ENCODE measurements at places on chromosomes 13 and 19. TPM values are rescaled to one million over a fixed set of nuclear protein-coding genes. Genes with fewer than 3 reads are reported as not detected.
A peak's percentile ranks its signal among the peaks of the same experiment; 100 is the strongest.

Gene CYP4F12
- 0.26 TPM for polyA plus RNA-seq

GRCh38 chr13:51645154-51645650, 60.9 kb downstream of the WDFY2 start:
- peak; percentile 63 for DNase-seq

DNA sequence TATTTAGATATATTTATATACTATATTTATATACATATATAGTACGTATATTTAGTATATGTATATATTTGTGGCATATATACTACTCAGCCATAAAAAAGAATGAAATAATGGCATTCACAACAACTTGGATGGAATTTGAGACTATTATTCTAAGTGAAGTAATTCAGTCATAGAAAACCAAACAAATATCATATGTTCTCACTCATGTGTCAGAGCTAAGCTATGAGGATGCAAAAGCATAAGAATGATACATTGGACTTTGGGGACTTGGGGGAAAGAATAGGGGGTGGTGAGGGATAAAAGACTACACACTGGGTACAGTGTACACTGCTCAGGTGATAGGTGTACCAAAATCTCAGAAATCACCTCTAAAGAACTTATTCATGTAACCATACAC, 1015.7 kb downstream of the EFNB2 start:
- no peak for DNase-seq

Gene ZNF274
- 19.8 TPM for polyA plus RNA-seq

- DNase-seq, result no peak
Measured at GRCh38 chr19:37966662-37967231, 59.7 kb downstream of the SIPA1L3 start.

GRCh38 chr19:36420961-36421748, 2.7 kb upstream of the ZFP82 start:
- peak; percentile 8 for DNase-seq

GRCh38 chr13:101423872-101424271, 7.6 kb upstream of the NALCN start:
- DNase-seq, result no peak

GRCh38 chr19:18223860-18224524, 2.2 kb downstream of the PDE4C start:
- DNase-seq, result no peak

GRCh38 chr19:42129399-42130253, 2.6 kb downstream of the POU2F2 start:
- peak; percentile 82 for DNase-seq

- DNase-seq, result no peak
Measured at GRCh38 chr19:7963566-7963965, 20.1 kb upstream of the TIMM44 start.

DNA sequence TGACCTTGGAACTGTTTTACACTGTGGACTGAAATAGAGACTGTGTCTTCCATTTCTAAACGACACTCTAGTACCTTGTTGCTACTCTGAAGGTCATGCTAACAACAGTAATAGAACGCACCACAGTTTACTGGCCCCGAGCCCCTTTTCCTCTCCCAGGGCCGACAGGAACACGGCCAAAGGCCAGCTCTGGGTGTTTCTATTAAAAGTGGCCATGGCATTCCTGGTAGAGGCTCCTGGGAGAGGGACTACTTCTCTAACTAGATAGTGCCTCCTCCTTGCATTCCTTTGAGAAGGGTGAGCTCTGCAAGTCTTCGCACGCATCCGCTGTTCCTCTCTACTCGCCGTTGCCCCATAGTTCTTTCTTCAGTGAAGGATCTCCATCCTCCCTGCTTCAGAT, 18.7 kb upstream of the SIAH3 start:
- no peak for DNase-seq

Gene KDELR1
- 112 TPM for polyA plus RNA-seq

GRCh38 chr13:32031815-32032370, 319 bp downstream of the FRY start:
- DNase-seq, result no peak

- no peak for DNase-seq
Measured at GRCh38 chr19:46345157-46345556, 1.7 kb upstream of the PPP5C start.

DNA sequence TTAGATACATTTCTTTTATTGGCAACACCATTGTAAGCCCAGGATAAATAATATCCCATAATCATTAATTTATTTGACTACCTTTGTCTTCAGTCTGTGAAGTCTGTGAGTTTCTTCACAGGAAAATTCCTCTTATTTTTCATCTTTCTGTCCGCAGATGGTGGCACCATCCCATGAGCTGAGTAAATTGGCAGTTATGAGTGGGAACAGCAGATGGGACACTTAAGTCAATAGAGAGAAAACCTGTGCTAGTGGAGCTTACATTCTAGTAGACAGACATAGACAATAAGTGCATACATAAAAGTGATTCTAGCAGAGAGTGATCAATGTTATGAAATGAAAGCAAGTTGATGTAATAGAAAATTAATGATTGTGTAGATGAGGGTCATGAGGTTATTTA, 638.2 kb upstream of the MIR17HG start:
- DNase-seq, result no peak

DNA sequence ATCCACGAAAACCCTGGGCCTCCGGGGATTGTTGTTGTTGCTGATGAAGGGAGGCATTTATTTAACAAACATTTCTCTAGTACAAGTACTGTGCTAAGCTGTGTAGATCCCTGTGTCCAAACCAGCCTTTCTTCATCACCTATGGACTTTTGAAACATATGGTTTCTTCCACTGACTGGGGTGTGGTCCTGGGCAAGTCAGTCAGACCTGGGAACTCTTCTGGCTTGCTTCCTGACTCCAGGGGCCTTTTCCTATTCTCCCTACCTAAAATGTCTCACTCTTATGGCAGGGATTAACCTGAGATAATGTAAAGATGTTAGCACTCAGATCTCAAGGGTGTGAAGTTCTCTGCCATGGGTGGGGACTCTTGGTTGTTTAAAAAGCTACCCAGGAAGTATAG, 46.8 kb downstream of the EFNB2 start:
- DNase-seq, result no peak

DNA sequence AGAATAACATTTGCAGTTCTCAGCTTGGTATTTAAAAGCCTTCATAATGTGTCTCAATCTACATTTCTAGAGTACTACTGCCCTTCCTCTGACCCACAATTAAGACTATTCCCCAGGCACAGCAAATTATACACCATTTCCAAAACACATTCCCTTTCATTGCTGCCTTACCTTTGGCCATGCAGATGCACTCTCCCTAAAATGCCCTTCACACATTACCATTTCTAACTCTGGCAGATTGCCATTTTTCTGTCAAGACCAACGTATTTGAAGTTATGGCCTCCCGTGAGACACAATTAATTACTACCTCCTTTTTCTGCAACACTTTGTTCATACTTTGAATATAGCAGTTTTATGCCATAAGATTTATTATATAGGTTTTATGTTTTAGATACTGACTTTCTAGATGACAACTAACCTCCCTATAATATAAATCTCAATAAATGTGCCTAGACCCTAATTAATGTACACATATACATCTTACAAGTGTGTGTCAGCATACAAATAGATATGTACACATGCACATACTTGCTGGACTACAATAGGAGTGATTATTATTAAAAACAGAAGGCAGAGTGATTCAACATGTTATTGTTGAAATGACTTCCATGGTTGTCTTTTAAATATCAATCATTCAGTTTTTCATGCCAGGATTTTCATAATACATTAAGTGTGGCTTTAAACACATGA, 2902.5 kb downstream of the PCDH9 start:
- DNase-seq, result no peak

- DNase-seq, result no peak
Measured at GRCh38 chr13:31121379-31122140, 40.1 kb downstream of the HSPH1 start.

- no peak for DNase-seq
Measured at GRCh38 chr13:32028711-32029110, 2.9 kb upstream of the FRY start.

DNA sequence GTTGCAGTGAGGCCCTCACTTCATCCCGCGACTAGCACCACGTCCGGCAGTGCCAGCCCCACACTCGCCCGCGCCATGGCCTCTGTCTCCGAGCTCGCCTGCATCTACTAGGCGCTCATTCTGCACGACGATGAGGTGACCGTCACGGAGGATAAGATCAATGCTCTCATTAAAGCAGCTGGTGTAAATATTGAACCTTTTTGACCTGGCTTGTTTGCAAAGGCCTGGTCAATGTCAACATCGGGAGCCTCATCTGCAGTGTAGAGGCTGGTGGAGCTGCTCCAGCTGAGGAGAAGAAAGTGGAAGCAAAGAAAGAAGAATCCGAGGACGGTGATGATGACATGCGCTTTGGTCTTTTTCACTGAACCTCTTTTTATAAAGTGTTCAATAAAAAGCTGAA, 48.6 kb downstream of the NLRP12 start:
- DNase-seq, result no peak

DNA sequence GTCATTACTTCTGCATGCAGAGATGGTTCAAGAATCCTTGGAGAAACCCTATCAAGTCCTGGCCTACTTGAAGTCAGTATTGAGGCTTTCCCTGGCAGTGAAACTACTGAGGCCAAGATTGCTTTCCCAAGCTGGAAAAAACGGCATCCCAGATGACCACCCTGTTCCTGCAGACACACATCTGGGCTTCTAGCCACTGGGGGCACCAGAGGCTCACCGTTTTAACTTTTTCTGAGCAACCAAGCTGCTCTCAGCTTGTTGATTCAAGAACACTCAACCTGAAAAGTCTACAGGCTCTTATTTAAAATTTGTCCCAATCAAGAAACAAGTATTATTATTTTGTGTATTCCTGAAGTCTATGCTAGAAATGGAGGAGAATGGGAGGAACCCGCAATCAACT, 66.6 kb downstream of the SPRYD7 start:
- DNase-seq, result no peak

- no peak for DNase-seq
Measured at GRCh38 chr13:78198419-78198818, 279.8 kb upstream of the EDNRB start.

Gene HMG20B
- polyA plus RNA-seq, result 51.6 TPM

DNA sequence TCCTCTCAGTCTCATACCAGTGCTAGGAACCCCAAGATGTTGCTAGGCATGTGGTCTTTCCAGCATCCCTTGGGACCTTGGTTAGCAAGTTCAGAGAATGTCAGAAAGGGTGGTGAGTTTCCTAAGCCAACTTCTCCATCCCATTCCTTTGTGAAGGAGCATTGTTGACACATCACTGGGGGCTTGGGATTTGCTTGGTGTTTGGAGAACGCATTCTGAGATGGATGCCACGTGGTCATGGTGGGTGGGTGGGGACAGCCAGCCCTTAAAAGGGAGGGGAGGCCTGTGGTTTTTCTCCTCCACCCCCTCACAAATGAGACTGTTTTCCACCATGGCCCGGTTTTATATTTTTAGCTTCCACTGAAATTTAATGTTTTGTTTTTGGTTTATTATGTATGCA, 83.3 kb upstream of the ZNF536 start:
- no peak for DNase-seq

DNA sequence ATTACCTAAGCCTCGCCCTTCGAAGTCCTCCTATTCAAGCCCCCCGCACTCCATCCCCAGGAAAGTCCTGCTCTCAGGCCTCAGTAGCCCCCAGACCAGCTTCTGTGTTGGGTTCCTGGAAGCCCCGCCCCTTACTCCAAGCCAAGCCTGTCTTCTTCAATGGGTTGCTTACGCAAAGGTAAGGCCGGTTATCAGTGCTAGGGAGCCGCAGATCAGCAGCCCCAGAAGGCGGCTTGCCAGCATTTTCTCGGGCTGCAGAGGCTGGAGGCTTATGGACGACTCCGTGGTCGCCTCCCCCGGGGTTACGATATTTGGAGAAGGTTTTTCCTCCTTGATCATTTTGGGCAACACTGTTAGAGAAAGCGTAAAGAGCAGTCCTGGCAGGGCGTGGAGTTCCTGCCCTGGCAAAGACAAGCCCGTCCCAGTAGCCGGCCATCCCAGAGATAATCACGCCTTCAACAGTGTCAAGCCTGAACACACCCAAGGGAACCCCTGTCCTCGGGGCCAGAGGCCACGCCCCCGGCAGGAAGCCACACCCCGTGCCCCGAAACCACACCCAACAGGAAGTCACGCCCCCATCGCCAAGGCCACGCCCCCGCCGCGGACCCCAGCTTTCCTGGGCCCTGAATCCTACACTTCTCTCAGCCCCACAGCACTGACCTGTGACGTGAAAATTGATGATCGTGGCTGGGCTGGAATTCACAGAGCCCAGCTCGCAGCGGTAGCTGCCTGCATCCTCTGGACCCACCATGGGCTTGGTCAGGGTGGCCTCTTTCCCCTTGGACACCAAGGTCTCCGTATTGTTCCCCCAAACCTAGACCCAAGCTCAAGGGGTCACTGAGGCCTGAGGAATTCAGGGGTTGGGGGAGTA, 954 bp upstream of the RASIP1 start:
- no peak for DNase-seq

- DNase-seq, result no peak
Measured at GRCh38 chr19:55831846-55832245, at the start of gene NLRP11. NLRP11 (minus strand) TSS chr19:55831999; CDS start chr19:55818174, 13,825 bp downstream.

- DNase-seq, result no peak
Measured at GRCh38 chr13:94351292-94351990, 128.0 kb downstream of the DCT start.

- no peak for DNase-seq
Measured at GRCh38 chr13:40187841-40188591, 478.4 kb downstream of the FOXO1 start.

DNA sequence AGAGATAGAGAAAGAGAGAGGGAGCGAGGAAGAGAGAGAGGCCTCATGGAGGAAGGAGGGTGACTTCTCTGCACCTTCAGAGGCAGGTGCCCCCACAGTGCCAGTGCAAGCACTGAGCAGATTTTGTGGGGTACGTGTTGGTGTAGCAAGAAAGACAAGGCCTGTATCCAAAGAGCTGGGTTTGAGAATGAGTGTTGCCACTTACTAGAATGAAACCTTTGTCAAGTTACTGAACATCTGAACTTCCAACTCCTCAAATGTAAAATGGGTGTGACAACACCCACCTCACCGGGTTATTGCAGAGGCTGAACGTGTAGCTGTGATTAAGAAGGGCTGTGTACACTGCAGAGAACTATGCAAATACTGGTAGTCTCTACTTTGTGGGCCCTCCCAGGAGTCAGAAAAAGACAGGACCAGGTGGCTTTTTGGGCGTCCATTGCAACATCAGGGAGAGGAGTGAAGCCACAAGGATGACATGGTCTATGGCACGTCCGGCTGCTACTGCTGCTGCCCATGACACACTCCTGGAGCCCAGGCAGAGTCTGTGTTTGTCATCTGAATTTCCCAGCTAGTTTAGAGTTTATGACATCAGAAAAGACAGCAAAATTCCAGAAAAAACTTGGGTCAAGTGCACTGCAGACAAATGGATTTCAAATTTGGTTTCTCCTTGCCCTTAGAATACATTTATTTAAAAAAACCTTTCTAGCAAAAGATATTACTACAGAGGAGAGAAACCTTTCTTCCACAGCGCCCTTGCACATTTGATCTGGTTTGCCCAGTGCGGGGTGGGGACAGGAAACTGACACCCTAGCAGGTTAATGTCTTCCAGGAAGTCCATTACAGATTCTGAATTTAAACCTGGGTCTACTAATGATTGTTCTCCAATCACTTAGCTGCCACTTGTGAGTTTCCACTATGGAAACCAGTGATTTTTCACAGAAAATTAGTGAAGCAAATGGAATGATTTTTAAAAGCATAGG, 54.0 kb upstream of the ATP12A start:
- no peak for DNase-seq

GRCh38 chr13:72726726-72727416, 558 bp downstream of the MZT1 start:
- DNase-seq, result peak; percentile 4

GRCh38 chr13:93017493-93018112, 209.0 kb upstream of the GPC6 start:
- DNase-seq, result no peak
